ENCODE measurements at places on chromosomes 13 and 19.

- DNase-seq, result peak; percentile 49
Observed at GRCh38 chr13:22278336-22278929, 607.6 kb downstream of the FGF9 start.

- DNase-seq, result no peak
Observed at GRCh38 chr13:102466610-102467190, 64.9 kb upstream of the FGF14 start.

DNA sequence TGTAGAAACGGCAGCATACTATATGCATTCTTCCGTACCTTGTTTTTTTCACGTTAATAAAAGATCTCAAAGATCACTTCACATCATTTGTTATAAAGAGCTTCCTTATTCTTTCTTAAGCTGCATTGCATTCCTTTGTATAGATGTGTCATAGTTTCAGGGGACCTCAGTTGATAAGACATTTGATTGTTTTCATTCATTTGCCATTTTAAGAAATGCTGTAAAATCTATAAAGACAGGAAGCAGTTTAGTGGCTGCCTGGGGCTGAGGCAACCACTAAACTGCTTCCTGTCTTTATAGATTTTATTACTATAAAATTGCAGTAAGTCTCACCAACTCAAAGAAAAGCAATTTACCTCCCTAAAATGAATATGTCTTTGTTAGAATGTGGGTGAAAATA is 59.4 kb downstream of the ZDHHC20 start:
- DNase-seq, result no peak

DNA sequence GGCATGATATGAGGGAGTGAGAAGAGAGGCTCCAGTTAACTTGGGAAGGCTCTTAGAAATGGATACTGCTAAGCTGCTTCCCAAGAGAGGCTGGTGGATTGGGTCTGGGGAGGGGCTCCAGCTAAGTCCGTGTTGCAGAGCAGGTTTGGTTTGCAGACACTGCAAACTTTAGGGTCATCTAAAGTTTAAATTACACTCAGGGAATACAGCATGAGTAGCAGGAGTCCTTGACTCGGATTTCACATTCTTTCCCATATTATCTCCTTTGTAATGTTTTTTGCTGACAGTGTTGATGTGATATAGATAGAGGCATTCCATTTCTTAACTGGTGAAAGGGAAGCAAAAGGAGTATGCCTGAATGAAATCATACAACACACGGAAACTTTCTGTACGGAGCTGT is 31.9 kb downstream of the SGCG start:
- DNase-seq, result no peak

DNA sequence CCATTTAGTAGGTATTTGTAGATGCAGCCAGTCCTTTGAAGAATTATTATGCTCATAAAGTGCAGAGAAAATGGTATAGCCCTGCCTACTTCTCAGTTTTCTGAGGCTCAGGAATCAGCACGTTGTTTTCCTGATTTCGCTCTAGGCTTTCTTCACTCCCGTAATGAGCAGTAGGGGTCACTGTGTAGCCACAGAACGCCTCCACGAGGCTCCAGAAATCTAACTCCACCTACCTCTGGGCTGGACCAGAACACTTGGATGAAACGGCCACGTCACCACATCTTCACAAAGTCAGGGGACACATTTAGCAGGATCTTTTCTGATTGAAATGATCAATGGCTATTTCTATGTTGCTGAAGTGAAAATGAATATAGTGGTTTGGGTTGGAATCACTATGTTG is 49.8 kb upstream of the GTF3A start:
- peak; percentile 28 for DNase-seq

DNA sequence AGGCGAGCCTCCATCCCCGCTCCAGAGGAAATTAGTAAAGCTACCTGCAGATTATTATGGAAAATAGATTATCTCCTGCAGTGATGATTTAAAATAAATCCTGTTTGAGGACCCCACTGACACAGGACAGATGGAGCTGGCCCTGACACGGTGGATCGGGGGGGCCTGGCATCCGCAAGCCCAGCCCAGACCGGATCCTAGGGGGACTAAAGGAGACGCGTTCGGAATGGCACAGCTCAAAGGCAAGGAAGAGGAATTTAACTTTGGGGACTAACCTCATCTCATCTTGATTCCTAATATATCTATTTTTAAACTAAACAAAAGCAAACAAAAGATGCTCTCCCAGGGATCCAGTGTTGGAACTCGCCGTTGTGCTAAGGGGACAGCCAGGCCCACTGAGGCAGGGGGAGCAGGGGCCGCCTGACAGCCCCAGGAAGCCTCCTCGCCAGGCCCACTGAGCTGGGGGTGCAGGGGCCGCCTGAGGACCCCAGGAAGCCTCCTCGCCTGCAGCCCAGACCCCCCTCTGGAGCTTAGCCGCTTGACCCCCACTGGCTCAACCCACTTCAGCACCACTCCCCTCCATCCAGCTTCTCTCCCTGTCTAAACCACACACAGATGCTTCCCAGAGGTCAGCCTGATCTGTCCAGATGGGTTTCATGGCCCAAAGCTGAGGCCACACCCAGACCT is 78.6 kb downstream of the SPACA7 start:
- DNase-seq, result no peak

GRCh38 chr13:110018009-110018408 is 231.6 kb upstream of the IRS2 start:
- no peak for DNase-seq

- no peak for DNase-seq
Observed at GRCh38 chr13:50969691-50970090, 60.1 kb downstream of the RNASEH2B start.

DNA sequence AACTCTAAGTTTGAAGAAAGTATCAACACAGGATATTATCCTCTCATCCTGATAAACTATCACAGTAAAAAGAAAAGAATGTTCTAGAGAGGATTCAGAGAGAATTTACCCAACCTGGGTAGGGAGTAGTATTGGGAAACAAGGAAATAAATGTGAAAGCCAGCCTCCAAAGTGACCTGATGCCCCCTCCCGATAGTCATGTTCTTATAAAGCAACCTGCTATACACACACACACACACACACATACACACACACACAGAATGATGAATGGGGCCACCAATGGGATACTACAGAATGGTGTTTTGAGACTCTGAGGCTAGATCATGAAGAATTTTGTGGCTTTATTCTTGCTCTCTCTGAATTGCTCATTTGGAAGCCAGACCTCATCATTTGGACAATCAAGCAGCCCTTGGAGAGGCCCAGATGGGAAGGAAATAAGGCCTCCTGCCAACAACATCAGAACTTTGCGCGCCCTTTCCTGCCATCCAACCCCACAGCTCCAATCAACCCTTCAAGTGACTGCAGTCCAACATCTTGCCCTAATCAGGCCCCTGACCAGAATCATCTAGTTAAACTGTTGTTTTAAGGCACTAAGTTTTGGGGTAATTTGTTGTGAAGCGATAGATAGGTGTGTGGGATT is 807.9 kb upstream of the ARGLU1 start:
- DNase-seq, result no peak

DNA sequence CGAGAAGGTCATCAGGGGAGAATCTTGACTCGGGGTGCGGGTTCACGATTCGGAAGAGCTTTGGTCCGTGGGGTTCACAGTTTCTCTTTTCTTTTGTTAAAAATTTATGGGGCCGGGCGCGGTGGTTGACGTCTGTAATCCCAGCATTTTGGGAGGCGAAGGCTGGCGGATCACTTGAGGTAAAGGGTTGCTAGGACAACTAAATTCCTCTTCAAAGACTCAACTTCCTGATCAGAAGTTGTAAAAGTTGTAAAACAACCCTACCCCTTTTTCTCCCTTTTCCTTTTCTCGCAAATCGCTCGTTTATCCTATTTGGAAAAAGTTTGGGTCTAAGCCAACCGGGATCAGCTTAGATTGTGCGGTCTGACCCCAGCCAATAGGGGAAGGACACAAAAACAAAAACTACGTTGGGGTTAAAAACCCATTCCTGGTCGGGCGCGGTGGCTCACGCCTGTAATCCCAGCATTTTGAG is 673 bp downstream of the ZNF486 start:
- DNase-seq, result no peak

- no peak for DNase-seq
Observed at GRCh38 chr19:48681127-48681470, 8.3 kb upstream of the NTN5 start.

- no peak for DNase-seq
Observed at GRCh38 chr19:44602081-44602480, 11.3 kb upstream of the IGSF23 start.

- DNase-seq, result no peak
Observed at GRCh38 chr13:113063091-113063491, 42.5 kb upstream of the F7 start.

DNA sequence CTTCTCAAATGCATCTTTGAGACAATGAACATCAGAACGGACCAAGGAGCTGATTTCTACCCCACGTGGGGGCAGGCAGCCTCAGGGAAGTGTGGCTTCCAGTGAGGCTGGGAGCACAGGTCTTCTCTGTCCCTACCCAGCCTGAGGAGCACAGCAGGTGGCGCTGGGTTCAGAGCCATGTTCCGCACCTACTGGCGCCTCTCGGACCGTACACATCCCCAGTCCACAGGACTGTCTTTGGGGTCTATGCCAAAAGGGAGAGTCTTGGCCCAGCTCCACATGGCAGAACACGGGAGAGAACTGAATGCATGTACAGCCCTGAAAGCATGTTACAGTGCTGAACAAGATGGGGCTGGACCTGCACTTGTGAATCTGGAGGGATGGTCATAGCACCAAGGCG is 22.6 kb downstream of the SUGP1 start:
- DNase-seq, result no peak

GRCh38 chr13:83731113-83731512 is 151.2 kb downstream of the SLITRK1 start:
- DNase-seq, result no peak

- no peak for DNase-seq
Observed at GRCh38 chr13:66275416-66275815, 954.7 kb downstream of the PCDH9 start.

DNA sequence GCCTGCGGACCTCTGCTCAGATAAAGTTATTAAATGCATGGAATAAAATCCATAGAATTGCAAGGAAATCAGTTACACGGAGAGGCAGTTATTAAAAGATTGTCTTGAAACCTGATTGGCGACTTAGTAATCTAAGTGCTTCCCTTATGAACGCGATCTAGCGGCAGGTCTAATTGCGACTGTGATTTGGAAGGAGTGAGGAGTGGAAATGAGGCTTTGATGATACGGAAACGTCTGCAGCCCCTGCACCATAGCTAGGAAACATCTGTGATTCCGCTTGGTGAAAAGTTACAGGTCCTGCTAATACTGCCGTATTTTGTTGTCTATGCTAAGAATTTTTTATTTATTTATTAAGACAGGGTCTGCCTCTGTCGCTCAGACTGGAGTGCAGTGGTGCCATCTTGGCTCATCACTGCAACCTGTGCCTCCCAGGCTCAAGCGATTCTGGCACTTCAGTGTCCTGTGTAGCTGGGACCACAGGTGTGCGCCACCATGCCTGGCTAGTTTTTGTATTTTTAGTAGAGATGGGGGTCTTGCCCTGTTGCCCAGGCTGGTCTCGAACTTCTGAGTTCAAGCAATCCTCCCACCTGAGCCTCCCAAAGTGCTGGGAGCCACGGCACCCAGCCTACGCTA is 887 bp downstream of the NDUFS7 start:
- no peak for DNase-seq

DNA sequence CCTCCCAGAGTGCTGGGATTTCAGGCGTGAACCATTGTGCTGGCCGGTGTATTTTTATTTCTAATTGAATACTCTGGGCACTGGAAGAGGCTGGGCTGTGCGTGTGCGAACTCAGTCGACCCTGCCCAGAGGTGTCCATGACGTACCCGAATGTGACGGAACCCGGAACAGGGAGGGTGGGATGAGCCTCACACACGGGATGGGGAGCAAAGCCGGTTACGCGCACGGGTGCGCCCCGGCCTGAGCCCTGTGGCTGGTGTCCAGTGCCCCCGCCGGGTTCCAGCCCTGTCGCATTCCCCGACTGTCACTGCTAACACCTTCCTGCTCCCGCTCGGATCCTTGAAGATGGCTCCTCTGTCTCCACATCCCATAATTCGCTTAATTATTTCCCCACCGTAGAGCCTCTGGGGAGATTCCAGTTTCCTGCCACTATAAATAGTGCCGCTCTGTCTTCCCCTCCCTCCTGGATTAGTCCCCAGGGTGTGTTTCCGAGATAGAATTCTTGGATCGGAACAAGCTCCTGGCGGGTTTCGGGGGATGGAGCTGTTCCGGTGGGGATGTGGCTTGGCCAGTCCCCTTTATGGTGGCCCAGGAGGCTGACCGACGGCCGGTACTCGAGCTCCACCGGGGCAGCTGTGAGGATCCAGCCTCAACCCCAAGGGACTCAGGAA is 22.0 kb downstream of the SBNO2 start:
- DNase-seq, result no peak

- DNase-seq, result no peak
Observed at GRCh38 chr19:11073568-11073967, 15.7 kb upstream of the LDLR start.

GRCh38 chr19:33208371-33208895 is 14.3 kb downstream of the LRP3 start:
- no peak for DNase-seq

DNA sequence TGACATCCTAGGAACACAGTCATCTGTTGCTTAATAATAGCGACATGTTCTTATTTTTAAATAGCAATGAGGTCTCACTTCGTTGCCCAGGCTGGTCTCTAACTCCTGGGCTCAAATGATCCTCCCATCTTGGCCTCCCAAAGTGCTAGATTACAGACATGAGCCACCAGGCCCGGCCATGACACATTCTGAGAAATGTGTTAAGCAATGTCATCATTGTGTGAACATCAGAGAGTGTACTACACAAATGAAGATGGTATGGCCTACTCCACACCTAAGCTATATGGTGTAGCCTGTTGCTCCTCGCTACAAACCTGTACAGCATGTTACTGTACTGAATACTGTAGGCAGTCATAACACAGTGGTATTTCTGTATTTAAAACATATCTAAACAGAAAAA is 24.6 kb upstream of the GARRE1 start:
- no peak for DNase-seq

- peak; percentile 35 for DNase-seq
Observed at GRCh38 chr19:16066611-16067104, 9.6 kb upstream of the TPM4 start.

DNA sequence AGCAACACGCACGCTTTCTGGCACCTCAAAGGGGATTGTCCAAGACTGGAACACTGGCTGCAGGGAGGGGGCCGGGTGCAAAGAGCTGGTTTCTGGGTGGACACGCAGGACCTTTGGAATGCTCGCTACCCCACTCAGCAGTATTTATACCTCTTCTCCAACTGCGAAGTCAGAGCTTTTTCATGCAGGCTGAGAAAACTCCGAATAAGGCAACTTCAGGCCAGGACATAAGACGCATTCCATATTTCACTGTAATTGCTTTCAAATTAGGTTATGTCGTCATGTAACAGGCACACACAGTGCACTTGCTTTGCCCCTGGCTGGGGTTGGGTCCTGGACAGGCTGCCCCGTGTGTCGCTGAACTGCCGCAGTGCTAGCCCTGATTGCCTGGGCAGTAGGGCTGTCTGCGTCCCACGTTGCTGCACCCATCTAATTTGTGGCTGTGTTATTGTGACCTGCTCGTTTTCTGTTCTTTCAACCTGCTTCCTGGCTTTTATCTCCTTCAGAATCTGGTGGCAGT is 44.5 kb downstream of the ACTN4 start:
- DNase-seq, result no peak

GRCh38 chr19:5130371-5131030 is 161.6 kb downstream of the KDM4B start:
- peak; percentile 59 for DNase-seq

- no peak for DNase-seq
Observed at GRCh38 chr13:46622630-46623256, 69.8 kb downstream of the LRCH1 start.

- no peak for DNase-seq
Observed at GRCh38 chr13:68616600-68617222, 1386.6 kb upstream of the PCDH9 start.

- no peak for DNase-seq
Observed at GRCh38 chr13:34035676-34036325, 217.9 kb downstream of the RFC3 start.
